ENCODE measurements at places on chromosomes 5 and 9.

- no peak for DNase-seq
Observed at GRCh38 chr5:56298336-56299090, 65.4 kb upstream of the ANKRD55 start.

GRCh38 chr5:174109698-174110260, 64.3 kb downstream of the NSG2 start:
- no peak for DNase-seq

- DNase-seq, result no peak
Observed at GRCh38 chr5:178564397-178564796, 25.8 kb downstream of the COL23A1 start.

GRCh38 chr9:27437652-27438373, 86.3 kb upstream of the IFNK start:
- DNase-seq, result no peak

DNA sequence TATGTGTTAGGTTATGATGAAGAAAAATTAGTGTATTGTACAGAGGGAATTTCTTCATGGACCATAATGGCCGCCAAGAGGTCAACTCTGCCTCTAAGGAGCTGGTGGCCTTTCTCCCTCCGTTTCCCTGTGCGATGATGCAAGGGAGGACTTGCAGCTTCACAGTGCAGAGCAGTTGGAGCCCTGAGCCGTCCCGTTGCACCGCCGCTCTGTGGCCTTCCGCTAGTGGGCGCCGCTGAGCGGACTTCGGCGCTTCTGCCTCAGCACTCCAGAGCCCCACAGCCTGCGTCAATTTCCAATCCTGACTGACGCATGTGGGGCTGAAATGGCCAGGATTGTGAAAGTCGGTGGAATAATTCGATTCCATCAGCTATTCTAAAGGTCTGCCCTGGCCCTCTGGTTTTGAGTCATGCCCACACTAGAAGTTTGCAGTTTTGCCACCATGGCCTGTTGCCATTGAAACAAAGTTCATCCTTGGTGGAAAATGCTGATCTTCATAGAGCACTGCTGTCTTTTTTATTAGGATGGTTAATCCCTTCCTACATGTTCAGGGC, 22.7 kb upstream of the LECT2 start:
- no peak for DNase-seq

- DNase-seq, result no peak
Observed at GRCh38 chr9:79176014-79176697, 395.6 kb upstream of the TLE4 start.

DNA sequence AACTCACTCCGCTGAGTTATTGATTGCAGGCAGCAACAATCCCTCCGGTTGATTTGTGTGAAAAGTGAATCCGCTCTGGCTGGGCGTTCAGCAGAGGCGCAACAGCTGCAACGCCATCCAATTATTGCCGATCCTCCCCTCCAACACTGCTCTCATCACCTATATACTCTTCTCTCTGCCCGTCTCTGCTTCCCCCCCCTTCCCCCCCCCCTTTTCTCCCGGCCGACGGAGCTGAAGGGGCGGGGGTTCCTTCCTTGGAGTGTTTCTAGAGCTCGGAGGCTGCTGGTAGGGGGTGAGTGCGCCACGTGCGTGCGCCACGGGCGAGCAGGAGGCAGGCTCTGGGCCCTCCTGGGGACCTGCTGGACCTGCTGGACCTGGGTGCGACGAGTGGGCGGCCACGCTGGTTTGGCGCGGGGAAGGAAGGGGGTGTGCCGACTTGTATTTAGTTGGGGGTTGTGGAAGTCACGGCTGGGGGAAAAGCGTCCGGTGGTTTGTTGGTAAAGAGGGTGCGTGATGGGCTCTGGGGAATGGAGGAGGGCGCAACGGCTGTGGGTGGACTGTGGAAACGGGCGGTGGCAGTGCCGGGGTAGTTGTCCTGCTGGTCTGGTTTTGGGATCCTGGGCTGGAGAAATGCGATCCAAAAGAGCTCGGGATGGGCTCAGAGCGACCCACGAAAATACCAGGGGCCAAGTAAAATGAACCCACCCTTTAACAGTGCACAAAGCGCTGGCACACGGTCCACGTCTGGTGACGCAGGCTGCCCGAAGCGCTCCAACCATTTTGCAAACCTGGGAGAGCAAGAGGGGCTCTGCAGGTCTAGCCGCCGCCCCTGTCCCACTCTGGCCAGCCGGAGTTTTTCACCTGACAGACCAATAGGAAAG, 6.4 kb upstream of the MEF2C start:
- DNase-seq, result no peak

DNA sequence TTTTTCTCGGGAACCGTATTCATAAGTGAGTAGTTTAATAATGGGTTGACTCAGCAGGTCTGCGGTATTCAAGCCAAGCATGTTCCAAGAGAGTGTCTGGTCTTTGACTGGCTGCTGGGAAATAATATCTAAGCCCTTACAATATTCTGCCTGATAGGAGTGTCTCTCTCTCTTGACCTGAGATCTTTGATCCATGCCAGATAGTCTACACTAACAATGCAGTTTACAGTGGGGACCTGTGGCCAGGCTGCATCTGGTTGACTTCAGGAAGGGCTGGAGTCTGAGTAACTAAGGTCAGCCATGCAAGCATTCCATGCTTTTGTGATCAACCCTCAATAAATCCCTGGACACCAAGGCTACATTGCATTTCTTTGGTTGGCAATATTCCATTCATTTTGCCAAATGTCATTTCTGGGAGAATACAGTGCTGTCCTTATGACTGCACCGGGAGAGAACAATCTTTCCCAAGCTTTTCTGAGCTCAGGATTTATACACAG, 195.5 kb downstream of the SEMA5A start:
- no peak for DNase-seq

DNA sequence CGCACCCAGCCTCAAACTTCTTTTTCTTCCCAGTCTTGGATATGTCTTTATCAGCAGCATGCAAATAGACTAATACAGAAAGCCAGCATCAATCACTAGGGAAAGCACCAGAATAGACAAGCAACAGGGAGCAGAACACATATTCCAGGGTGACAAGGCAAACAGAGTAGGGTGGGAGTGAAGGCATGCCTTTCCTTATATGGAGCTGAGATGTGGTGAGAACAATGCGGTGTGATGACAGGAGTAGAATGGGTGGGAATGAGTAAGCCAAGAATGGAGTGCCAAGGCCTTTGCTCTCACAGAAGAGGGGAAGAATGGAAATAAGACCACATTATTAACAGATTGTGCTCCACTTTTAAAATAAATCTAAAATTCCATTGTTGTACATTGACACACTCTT, 115.6 kb downstream of the CETN3 start:
- no peak for DNase-seq

- DNase-seq, result no peak
Observed at GRCh38 chr5:76555114-76555513, 68.1 kb downstream of the F2RL2 start.

GRCh38 chr5:181215997-181216989, 6.8 kb upstream of the TRIM41 start:
- DNase-seq, result no peak

- DNase-seq, result no peak
Observed at GRCh38 chr5:139393497-139394122, 1.3 kb downstream of the PROB1 start.

GRCh38 chr5:173719731-173720082, 103.3 kb upstream of the BOD1 start:
- DNase-seq, result no peak

GRCh38 chr5:62152394-62153087, 153.5 kb upstream of the KIF2A start:
- DNase-seq, result no peak

GRCh38 chr5:13955896-13956295, 11.4 kb upstream of the DNAH5 start:
- no peak for DNase-seq

GRCh38 chr5:150663936-150664335, 2.9 kb downstream of the MYOZ3 start:
- DNase-seq, result no peak
